ENCODE measurements at places on chromosomes 13 and 19.

- DNase-seq: no peak
Observed at GRCh38 chr13:52118595-52118994, 10.3 kb downstream of the NEK5 start.

DNA sequence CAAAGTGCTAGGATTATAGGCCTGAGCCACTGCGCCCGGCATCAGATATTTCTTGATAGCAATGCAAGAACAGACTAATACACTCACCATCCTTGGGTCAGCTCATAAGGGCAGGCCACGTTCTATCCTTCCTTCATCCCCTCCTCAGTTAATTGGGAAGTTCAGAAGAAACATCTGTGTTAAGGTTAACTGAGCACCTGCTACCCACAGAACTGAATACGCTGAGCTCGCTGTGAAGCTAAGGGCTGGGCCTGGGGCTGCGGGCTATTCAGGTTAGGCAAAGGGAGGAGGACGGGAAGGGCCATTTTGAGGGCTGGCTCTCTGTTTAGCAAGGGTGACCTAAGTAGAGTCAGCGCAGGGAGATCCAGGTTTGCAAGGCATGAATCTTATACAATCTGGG lies 43.0 kb upstream of the UQCRFS1 start:
- DNase-seq: no peak

DNA sequence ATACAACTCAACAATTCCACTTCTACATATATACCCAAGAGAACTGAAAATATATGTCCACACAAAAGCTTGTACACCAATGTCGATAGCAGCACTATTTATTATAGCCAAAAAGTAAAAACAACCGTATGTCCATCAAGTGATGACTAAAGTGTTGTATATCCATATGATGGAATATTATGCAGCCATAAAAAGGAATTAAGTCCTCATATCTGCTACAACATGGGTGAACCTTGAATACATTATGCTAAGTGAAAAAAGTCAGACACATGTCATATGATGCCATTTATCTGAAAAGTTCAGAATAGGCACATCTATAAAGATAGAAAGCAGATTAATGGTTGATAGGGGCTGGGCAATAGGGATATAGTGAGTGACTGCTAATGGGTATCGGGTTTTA lies 204.5 kb downstream of the KCNRG start:
- no peak for DNase-seq

DNA sequence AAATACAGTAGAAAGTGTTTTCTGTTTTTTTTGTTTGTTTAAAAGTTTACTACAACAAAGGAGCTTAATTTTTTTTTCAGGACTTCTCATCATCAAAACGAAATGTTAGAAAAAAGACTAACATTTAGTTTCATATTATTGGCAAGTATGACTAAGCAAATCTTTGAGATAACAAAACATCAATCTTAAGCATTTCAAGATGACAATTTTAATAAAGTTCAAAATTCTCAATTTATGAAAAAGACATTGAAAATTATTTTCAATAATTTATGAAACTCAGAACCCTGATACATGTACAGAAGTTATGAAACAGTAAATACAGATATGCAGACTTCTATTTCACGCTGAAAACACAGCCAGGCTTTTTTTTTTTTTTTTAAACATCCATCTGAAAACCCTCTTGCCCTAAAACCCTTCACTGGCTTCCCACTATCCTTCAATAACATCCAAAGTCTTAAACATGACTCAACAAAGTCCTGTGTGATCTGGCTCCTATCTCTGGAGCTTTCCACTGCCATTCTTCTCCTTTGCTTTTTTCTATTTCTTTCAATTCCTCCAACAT lies 3.9 kb downstream of the RBM26 start:
- no peak for DNase-seq

GRCh38 chr13:49980266-49980665 lies 16.6 kb upstream of the TRIM13 start:
- DNase-seq: peak; percentile 30

DNA sequence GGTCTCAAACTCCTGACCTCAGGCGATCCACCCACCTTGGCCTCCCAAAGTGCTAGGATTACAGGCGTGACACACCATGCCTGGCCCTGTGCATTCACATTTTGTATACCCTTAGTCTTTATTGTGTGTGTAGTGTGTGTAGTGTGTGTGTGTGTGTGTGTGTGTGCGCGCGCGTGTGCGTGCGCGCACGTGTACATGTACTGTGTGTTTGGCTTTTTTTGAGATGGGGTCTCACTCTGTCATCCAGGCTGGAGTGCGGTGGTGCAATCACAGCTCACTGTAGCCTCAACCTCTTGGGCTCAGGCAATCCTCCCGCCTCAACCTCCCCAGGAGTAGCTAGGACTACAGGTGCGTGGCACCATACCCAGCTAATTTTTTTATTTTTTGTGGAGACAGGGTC lies 22.1 kb downstream of the ITM2B start:
- DNase-seq: no peak

GRCh38 chr13:99624936-99625540 lies 123.8 kb downstream of the TM9SF2 start:
- DNase-seq: no peak

- peak; percentile 98 for DNase-seq
Observed at GRCh38 chr19:2974342-2975041, 2.9 kb upstream of the TLE6 start.

DNA sequence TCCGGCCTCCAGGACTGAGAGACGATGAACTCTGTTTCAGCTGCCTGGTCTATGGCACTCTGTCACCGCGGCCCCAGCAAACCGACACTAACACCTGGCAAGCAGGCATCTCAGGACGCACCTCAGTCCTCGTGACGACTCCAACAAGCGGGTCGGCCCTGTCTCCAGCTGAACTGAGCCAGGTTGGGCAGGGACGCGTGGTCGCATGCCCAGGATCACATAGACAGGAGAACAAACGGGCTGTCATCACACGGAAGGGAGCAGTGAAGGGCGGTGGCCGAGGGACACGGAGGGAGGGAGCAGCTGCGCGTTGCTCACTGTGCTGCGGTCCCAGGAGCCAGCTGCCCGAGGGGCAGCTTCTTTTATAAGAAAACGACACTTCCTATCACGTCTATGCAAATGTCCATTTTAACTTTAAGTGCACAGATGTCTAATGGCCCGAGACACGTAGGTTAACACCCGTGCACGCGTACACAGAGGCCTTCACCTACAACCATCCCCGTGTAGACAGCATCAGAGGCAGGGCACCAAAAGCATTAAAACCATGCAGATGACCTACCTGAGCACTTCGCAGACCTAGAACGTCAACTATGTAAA lies 8.9 kb downstream of the SGTA start:
- DNase-seq: no peak

- no peak for DNase-seq
Observed at GRCh38 chr19:13017306-13018034, 22.2 kb downstream of the NFIX start.

- no peak for DNase-seq
Observed at GRCh38 chr13:33859691-33860303, 41.8 kb downstream of the RFC3 start.

DNA sequence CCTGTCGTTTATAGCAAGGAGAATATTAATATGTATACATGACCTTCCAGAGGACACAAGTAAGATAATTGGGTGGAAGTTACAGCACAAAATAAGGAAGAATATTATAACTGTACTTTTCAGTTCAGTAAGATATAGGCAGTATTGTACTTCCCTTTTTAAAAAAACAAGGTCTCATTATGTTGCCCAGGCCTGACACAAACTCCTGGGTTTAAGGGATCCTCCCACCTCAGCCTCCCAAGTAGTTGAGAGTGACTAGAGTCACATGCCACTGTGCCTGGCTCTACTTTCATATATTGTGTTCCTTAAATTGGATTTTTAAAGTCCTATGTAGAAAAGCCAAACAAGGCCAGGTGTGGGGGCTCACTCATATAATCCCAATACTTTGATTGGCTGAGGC lies 19.5 kb upstream of the MAB21L1 start:
- peak; percentile 70 for DNase-seq

DNA sequence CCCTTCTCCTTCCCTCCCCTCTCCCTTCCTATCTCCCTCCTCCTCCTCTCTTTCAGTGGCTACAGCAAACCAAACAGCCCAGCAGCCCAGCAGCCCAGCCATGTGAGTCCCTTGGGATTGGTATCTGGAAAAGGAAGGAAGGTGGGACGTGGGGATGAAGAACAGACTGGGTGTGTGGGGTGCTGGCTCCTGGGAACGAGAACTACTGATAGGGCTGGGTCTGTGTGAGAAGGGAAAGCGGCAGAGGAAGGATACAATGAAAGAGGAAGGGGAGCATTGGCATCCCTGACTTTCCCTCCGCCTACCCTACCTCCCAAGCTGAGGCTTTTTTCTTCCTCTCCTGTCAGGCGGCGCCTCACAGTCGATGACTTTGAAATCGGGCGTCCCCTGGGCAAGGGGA lies 863 bp downstream of the AURKC start:
- no peak for DNase-seq

DNA sequence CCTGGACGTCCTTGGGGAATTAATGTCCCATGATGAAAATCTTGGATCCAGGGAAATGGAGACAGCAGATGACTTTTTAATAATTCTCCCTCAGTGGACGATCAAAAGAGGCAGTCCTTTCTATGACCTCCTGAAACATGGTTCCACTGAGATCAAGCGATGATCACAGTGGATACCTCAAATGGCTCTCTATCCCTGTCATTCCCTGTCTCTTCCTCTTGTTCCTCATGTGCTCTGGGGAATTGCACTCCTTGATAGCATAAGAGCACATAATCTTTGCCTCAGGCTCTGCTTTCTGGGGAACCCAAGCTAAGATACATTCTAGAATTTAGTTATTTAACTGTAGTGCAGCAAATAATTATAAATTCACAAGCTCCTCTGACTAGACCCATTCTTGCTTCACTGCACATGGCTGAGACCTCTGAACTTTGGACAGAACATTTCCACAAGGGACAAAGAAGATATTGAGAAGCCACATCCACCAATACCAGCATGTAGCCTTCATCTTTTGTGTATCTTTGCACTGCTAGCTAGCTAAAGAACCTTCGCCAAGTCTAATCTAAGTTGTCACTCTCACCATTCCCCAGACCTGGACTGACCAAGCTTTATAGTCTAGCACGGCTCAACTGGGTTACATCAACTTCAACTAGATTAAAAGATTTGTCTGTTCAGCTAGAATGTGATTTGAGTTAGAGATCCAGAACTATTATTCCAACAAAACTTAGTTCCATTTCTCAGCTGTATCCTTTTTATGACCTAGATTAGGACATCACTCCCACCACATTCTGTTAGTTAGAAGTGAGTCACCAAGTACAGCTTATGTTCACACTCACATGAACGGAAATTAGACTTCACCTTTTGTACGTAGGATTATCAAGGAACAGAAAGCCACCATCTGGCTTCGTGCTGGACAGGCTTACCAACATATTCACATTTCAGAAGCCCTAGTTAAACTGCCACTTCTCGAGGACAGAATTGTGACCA lies 142.7 kb downstream of the SUCLA2 start:
- peak; percentile 76 for DNase-seq

- peak; percentile 87 for DNase-seq
Observed at GRCh38 chr13:46382224-46382623, 4.8 kb downstream of the RUBCNL start.

GRCh38 chr19:49469828-49470614 lies 4.0 kb upstream of the FLT3LG start:
- DNase-seq: peak; percentile 50

DNA sequence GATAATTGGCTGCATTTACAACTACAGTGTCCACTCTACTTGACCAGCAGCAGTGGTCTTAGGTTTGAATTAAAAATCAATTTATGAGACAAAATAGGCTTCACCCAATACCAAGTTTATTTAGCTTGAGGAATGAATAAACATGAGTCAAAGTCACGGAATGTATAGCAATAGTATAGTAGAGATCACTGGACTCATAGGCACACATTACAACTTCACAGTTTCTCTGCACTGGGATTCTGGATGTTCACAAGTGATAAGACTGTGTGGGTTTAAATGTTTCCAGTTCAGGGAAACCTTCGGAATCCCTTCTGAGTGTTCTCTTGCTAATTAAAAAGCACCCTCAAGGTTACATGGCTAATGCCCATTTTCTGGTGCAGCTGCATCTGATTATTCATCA lies 1064.9 kb downstream of the SLITRK5 start:
- no peak for DNase-seq

- DNase-seq: no peak
Observed at GRCh38 chr19:48398102-48398374, 4.6 kb downstream of the GRIN2D start.

DNA sequence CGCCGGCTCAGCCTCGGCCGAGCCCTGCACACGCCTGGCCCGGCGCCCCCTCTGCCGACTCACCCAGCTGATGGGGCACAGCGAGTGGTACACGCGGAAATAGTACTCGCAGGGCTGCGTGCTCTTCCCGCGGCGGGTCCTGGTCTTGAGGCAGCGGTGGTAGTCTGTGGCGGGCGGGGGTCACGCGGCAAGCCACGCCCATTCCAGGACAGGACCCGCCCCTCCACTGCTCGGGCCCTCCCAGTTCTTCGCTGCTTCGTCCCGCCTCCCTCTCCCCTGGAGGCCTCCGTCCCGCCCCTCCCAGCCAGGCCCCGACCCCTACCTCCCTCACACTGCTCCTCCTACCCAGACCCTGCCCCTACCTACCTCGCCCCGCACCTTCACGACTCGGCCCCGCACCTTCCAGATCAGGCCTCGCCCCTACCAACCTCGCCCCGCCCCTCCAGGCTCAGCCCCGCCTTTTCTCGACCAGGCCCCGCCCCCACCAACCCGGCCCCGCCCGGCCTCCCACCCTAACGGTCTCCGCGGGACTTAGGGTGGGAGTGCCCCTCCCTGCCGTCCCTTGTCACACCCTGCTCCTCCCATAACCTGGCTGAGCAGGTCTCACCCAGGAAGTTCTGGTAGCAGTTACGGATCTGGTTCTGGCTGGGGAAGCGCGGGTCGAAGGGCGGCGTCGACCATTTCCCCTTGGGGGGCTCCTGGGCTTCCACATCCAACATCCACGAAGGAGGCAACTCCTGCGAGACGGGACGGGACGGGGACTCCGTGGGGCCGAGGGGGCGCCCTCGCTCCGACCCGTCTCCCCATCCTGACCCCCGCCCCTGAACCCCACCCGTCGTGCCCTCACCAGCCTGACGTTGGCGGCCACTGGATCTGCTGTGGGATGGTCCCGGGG lies 469 bp downstream of the COX6B2 start:
- DNase-seq: peak; percentile 67

DNA sequence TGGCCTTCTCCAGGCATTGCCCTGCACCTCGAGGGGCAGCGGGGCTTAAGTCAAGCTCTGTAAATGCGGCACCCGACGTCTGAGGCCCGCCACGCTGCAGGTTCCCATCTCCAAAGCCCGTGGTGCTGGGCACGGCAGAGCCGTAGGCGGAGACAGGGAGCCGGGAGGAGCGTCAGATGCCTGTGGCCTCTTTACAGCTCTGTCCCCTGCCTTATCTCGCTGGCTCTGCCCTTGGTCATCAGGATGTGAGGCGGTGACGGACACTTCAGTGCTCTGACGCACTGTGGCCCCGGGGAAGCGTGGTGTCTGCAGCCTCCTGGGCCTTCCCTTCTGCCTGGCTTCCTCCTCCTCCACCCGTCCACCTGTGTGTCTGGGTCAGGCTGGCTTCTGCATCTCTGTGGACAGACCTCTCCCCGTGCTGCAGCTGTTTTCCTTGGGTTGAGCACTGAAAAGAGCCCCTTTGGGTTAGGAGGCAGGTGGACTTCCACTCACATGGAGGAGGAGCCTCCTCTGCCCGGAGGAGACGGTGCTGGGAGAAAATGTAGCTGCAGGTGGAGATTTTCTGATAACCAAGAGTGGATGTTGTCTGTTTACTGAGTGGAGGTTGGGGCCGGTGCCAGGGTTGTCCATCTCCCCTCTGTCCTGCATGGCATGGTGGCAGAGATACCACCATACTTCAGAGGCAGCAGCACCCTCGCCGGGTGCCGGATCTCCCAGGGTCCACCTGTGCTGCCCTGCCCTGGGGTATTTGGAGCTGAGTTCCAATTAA lies 14.6 kb downstream of the MCF2L start:
- DNase-seq: no peak

Measured in MV-4-11 (cell line).